ENCODE measurements at places on chromosomes 3 and 15.

DNA sequence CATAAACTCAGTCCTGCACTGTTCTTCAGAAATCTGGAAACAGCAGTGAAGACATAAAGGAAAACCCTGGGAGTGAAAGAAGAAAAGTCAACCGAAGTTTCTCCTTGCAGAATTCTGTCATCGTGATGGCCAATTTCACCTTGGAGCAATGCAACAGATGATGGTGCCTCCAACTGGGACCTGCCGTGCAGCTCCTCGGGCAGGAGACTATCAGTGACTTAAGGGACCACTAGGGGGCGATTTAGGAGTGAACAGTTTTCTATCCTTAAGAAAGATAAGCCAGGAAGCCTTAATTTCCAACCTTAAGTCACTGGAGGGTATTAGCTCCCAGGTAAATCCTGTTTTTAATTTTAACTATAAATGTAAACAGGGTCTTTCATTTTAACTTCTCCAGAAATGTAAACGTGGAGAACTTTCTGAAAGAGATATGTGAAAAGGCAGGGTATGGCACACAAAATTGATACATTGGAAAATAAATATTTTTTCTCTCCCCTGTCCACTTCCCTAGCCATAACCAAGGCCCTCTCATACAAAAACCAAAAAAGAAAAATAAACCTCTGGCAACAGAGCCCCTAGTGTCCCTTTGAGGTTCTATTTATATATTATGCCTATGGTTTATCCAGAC lies 116.3 kb downstream of the PDZRN3 start:
- peak; percentile 74 for DNase-seq

GRCh38 chr3:148020861-148021260 lies 611.7 kb downstream of the ZIC1 start:
- no peak for DNase-seq

DNA sequence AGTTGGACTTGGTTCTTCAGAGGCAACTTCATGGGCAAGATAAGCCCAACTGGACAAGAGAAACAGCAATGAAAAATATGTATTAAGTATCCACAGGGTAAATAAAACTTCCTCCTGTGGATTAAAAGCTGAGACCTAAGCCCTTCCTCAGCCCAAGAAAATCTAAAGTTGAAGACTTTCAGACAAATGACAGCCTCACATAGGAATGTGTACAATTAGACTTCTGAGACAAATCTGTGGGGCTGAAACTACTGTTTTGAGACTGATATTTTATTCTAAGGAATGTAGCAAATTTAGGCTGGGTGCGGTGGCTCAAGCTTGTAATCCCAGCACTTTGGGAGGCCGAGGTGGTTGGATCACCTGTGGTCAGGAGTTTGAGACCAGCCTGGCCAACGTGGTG lies 74.2 kb upstream of the IL12A start:
- no peak for DNase-seq

- DNase-seq: no peak
Observed at GRCh38 chr15:67794832-67795574, 30.3 kb upstream of the SKOR1 start.

GRCh38 chr15:35047996-35048395 lies 37.1 kb downstream of the NANOGP8 start:
- DNase-seq: no peak

DNA sequence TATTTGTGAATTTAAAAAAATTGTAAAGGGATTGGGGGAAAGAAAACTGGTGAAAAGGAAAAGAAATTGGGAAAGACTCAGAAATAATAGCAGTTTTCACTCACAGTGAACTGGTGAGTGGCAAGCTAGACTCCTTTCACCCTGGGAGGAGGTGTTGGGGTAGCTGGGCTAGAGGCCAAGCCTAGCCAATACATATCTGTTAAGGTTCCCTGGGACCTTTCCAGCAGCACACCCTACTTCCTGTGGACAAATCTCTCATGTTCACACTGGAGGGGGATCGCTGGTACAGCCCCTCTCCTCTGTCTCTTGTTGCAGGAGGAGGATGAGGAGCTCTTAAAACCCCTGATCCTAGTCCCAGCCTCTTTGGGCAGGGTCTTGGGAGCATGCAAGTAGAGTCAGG lies 3.7 kb upstream of the RPP25 start:
- no peak for DNase-seq

- no peak for DNase-seq
Observed at GRCh38 chr15:75650908-75651809, 3.4 kb downstream of the SNX33 start.

- DNase-seq: peak; percentile 88
Observed at GRCh38 chr3:112640930-112641801, at the start of gene CCDC80. Gene CCDC80 (minus strand): TSS chr3:112641143. CDS start chr3:112639905, 1,238 bp downstream.

DNA sequence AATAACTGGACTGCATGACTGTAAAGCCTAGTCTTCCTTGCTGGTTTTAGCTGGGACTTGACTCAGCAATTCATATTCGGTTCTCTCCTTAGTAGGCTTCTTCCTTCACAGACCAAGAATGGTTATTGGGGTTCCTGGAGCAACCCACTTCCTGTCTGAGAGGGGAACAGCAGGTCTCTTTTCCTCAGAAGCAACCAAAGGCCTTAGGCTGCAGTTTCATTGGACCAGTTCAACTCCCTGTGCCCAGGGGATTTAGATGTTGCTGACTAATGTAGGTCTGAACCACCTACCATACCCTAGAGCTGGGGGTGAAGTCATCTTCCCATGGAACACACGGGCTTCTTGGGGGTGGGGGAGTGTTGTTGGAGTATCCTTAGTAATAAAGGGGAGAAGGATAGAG lies 84.0 kb upstream of the SKOR1 start:
- DNase-seq: peak; percentile 40

DNA sequence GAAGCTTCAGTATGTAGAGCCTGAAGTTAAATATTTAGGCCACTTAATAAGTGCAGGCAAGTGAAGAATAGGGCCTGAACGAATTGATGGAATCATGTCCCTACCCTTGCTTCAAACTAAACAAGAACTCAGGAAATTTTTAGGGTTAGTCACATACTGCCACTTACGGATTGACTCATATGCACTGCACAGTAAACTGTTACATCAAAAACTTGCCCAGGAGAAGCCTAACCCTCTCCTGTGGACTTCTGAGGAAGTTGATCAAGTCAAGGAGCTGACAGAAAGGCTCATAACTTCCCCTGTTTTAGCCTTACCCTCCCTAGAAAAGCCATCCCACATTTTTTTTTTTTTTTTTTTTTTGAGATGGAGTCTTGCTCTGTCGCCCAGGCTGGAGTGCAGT lies 20.6 kb upstream of the KBTBD12 start:
- DNase-seq: peak; percentile 17

DNA sequence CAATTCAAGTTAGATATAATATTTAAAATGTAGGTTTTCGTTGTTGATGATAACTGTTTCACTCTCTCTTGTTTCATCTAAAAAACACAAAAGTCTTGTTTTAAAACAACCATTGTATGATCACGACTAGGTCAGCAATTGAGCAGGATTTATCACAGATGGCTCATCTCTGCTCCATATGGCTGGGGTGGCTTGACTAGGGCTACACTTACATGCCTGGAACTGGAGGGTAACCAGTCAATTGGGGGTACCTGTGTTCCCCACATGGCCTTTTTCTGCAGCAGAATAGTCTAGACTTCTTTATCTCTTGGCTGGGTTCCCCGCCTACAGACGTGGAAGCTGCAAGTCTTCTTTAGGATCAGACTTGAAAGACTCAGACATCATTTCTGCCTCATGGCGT lies 103.9 kb downstream of the ARPP21 start:
- no peak for DNase-seq

- no peak for DNase-seq
Observed at GRCh38 chr3:12985148-12985547, 88.1 kb downstream of the IQSEC1 start.

GRCh38 chr3:194685718-194686413 lies at the start of gene FAM43A:
Gene FAM43A (plus strand): TSS chr3:194685883. CDS start chr3:194686827, 944 bp downstream.
- peak; percentile 92 for DNase-seq

DNA sequence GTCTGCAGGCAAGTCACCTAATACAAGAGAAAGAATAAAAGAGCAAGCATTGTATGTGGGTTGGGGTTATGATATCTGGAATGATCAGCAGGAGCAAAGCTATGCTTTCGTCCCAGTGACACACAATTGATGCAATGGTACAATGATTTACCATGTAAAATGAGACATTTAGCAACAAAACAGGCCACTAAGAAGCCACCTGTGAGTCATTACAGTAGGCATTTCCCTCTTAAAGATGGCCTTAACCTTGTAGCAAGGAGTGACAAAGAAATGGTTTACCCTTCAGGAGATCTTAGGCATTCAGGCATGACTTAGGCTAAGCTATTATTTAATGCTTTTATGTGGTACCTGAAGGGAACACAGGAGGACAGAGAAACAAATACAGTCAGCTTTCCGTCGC lies 373.3 kb upstream of the RBMS3 start:
- DNase-seq: no peak

DNA sequence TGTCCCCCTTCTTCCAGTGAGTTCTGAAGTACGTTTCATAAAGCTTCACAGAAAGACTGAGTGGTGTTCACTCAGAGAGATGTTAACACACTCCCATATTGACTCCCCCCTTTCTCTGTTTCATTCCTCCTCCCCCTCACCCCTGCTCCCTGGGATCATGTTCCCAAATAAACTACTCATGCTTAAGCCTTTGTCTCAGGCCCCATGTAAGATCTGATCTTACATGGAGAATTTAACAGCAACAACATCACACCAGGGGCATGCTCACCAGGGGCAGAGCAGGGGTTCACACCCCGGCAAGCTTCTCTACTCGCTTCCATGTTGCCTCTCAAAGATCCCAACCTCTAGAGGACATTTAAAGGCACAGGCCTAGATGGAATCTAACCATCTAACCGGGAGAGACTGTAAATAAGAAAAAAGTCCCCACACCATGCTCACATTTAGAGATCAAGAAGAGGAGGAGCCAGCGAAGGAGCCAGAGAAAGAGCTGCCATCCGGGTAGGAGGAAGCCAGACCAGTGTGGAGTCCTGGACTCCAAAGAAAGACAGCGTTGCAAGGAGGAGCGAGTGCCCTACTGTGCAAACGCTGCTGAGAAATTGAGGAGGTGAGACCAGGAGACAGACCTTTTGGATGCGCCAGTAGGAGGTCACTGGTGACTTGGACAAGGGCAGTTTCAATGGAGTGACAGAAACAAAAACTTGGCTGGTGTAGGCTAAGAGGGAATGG lies 21.4 kb upstream of the SRP14 start:
- no peak for DNase-seq

- no peak for DNase-seq
Observed at GRCh38 chr15:40392986-40393948, 10.7 kb downstream of the KNSTRN start.

DNA sequence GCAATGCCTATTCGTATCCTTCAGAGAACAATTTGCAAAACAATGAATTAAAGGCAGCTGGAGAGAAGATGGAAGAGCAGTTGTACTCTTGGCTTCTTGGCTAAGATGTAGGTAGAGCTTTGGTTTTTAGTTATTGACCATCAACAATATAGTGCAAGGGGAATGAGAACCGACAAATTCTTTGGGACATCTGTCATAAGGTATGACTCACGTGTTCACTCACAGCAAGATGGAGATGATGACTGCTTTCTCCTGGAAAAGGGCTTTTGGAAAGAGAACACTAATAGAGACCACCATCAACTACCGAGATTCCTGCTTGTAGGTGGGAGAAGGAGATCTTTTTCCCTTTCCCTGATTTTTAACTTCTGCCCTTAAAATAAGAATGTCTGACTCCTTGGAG lies 234.9 kb downstream of the NTRK3 start:
- no peak for DNase-seq

DNA sequence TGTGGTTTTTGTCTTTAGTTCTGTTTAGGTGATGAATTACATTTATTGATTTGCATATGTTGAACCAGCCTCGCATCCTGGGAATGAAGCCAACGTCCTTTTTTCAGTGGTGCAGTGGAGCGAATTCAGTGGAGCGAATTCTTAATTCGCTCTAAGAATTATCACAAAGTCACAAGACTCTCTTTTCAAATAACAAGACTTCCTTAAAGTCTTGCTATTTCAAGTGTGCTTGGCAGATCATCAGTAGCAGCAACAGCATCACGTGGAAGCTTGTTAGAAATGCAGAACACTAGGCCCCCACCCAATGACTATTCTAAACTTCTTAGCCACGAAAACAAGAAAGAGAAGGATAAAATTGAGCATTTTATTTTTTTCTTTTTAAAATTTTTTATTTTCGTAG lies 58.1 kb upstream of the CD200R1L start:
- DNase-seq: no peak

GRCh38 chr3:73757536-73757935 lies 132.8 kb upstream of the PDZRN3 start:
- no peak for DNase-seq

- no peak for DNase-seq
Observed at GRCh38 chr3:46944191-46944590, 32.4 kb downstream of the CCDC12 start.

DNA sequence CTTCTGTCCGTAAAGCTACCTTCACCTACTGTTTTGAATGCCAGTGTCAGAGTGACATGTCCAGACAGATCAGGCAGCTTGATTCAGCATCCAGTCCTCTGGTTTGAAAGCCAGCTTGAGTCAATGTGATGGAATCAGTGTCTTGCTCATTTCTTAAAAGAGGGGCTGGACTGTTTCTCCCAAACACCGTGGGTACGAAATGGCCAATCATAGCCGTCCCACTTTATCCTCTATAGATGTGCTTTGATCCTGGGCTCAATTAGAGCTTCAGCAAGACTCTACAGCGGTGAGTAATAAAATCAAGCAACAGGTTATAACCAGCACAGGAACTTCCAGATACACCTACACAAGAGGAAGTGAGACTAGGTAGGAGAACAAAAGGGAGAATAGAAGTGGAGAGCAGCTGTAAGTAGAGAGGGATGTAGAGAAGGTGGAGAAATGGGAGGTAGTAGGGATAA lies 17.0 kb upstream of the OR5K1 start:
- peak; percentile 99 for DNase-seq

GRCh38 chr3:169931747-169932520 lies 20.6 kb downstream of the SAMD7 start:
- no peak for DNase-seq

DNA sequence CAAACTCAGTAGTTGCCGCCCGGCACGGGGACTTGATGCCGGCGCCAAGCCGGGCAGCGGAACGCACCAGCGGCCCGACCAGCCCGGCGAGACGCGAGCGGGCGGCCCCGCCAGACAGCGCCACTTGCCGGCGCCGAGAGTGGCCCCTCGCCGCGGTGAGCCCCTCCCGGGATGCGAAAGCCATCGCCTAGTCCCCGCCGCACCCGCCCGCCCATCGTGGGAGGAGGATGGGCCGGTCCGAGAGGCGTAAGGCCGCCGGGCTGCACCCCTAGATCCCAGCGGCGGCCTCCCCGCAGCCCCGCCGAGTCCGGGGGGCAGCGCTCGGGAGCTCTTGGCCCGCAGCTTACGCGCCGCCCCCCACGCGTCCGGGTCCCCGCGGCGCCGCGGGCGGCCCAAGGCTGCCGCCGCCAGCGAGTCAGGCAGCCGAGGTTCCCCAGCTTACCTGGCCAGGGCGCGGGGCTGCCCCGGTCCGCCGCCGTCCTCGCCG lies 609 bp downstream of the GOLGA8A start:
- peak; percentile 44 for DNase-seq

- DNase-seq: no peak
Observed at GRCh38 chr3:28933337-28933736, 347.5 kb upstream of the RBMS3 start.

- no peak for DNase-seq
Observed at GRCh38 chr3:133413161-133414020, 13.5 kb downstream of the BFSP2 start.

Measured in epithelial cell of esophagus (primary cell).